ENCODE measurements at places on chromosomes 5 and 9. TPM values are rescaled to one million over a fixed set of nuclear protein-coding genes. Genes with fewer than 3 reads are reported as not detected.

ANKRD34B gene
- total RNA-seq: 0.07 TPM

CTNNAL1 gene
- 51.7 TPM for total RNA-seq

GFPT2 gene
- 51.8 TPM for total RNA-seq

NR5A1 gene
- not detected for total RNA-seq

CER1 gene
- not detected for total RNA-seq

SLC25A48 gene
- total RNA-seq: not detected

CDKN2B gene
- total RNA-seq: not detected

PLPP7 gene
- total RNA-seq: 0.05 TPM

RASGRF2 gene
- total RNA-seq: 2.1 TPM

DAB2 gene
- total RNA-seq: 10.6 TPM

ACOT12 gene
- total RNA-seq: not detected

CTXN3 gene
- not detected for total RNA-seq

SLC6A7 gene
- total RNA-seq: not detected

LOX gene
- total RNA-seq: 1.6 TPM

HAPLN1 gene
- not detected for total RNA-seq

ST6GALNAC6 gene
- total RNA-seq: 20.1 TPM

FOXD4 gene
- 0.37 TPM for total RNA-seq

IFNW1 gene
- total RNA-seq: not detected

MUSK gene
- total RNA-seq: not detected

Data from A549 treated with CpdA at 1 μM for 4 hours (cell line).